ENCODE measurements at places on chromosomes 5 and 9.

DNA sequence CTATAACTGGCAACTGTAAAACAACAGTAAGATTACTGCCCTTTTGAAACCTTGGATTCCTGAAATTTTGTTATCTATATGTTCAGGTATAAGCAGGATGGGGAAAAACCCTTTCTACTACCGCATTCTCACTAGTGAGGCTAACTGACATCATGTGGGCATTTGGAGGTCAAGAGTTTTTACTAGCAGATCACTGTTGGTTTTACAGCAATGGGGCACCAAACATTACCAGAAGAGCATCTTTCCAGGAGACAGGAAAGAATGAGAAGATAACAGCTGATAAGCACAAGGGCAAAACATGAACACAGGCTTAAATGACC lies 20.9 kb upstream of the TTC33 start:
- no peak for DNase-seq

DNA sequence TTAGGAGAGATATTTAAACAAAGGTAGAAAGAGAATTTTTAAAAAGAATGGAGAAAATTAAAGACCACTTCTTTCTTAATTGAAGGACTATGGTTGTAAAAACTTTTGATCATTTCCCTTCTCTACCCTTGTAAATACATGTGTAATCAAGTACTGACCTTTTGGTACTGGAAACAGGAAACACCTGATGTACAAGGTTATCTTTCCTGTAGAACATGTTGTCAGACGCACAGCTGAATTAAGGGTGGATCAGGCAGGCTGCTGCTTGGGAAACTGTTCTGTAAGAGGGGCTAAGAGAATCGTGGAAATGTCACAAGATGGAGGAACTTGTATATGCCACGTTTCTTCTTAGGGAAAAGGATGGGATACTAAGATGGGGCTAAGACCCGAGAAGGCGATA lies 341.6 kb downstream of the ZNF608 start:
- no peak for DNase-seq

- no peak for DNase-seq
Measured at GRCh38 chr9:95896580-95896979, 21.1 kb downstream of the ERCC6L2 start.

DNA sequence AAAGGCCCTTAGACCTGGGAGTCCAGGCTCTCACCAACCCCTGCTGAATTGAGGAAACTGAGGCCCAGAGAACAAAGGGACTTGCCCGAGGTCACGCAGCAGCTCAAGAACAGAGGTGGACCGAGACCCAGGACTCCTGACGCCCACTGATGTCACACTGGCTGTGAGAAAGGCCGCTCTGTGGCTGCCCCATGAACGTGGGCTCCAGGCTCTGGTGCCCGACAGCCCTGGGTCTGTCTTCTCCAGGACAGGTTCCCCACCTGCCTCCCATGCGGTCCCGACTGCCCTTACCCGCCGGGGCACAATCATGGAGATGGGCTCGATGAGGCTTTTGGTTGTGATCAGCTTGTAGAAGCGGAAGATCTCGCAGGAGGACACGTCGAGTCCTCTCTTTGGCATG lies 9.3 kb upstream of the TRIM14 start:
- DNase-seq: no peak

DNA sequence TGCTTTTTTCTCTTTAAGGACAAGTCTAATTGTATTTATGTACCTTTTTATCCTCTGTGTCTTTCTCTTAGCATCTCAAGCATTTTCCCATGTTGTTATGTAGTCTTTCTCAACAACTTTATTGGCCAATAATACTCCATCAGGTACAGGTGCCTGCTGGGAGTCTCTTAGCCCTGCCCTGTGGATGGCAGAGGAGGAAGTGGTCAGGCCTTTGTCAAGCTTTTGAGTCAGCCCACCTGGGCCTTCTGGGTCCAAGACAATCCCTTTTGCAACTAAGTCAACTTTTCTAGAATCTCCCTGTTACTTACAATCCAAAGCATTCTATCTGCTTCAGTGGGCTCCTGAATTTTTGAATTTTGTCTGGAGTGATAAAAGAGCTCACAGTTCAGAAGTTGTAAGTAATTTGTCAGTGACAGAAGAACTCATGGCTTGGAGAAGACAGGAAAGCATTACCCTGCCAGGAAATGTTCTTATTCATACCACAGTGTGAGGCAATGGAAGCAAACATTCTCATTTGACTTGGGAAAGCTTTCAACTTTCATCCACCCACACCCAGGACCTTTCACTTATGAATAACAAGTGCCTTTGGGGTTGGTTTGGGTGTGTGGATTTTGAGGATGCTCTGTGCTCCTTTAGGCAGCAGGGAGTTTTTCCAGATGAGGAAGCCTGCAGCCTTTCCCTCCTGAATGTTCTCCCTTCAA lies 200.0 kb upstream of the S1PR3 start:
- peak; percentile 47 for DNase-seq

DNA sequence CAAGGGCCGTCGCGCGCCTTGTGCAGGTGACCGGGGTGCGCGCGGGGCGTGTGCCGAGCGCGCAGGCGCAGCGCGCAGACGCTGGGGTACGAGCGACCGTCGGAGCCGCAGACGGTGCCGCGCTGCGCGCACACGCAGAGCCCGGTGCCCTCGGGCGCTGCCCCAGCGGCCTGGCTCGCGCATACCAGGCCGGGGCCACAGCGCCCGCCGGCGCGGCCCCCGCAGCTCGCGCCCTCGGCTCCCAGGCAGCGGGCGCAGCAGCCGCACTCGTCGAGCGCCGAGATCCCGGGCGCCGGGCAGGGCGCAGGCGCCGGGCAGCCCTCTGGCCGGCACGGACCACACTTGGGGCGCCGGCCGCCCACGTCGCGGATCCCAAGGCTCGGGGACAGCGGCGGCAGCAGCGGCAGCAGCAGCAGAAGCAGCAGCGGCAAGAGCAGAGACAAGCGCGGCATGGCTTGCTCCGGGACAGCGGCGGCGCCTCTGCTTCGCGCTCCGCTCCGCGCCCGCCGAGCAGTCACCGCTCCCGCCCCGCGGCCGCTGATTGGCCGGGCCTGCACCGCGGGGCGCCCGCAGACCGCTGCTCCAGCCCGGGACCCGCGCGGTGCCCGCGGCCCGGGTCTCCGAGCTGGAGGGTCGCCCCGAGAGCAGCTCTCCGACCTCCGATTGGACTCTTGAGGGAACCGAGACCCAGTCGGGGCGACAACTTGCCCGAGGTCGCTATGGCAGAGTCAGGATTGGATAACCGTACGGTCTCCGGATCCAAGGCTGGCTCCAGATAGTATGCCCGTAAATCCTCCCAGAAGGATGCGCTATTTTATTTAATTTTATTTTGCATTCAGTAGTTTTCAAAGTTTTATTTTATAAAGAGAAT lies at the start of gene IGFBPL1:
Gene IGFBPL1, minus strand, starts transcription at position 482 of the 871 bp plus-strand sequence. Its CDS starts 30 bp downstream, at position 452.
- peak; percentile 44 for DNase-seq

DNA sequence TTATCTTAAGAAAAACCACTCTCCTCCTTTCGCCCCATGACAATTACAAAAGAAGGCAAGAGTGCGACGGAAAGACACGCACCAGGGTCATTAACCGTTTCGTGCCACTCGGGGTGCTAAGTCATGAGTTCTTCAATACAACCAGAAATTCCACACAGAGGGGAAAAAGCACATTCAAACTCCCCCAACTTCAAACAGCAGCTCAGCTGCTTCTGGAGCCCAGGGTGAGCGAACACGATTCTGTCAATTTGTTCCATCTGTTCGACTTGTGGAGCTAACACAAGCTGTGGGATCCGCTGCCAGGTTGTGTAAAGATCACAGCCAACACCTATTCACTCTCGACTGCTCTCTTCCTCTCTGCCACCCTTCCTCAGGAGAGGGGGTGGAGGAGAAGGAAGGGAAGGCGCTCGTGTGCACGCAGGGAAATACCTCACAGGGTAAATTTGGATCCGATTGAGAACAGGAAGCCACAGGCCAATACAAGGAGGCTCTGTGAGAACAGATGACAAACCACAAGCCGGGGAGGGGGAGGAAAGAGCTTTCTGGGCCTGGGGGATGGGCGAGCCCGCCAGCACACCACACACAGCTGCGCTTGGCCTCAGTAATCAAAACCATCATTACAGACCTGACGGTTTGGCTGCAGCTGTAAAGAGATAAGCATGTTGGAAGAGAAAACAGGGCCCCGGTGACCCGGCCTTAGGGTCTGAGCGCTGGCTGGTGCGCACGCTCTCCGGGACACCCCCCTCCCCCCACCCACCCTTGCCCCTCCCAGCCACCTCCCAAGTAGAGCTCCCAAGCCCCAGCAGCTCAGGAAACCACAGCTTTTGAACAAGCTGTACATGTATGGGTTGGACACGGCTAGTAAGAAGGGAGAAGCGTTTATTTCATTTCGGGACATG lies 54.3 kb downstream of the PTCH1 start:
- DNase-seq: peak; percentile 85

GRCh38 chr5:81971111-81971711 lies 612 bp upstream of the ATG10 start:
- DNase-seq: peak; percentile 20

GRCh38 chr9:91102269-91102668 lies 259.4 kb downstream of the AUH start:
- no peak for DNase-seq
